ENCODE measurements at places on chromosomes 2 and 18.

GRCh38 chr2:10912076-10912731, 470 bp downstream of the KCNF1 start:
- DNase-seq = no peak

DNA sequence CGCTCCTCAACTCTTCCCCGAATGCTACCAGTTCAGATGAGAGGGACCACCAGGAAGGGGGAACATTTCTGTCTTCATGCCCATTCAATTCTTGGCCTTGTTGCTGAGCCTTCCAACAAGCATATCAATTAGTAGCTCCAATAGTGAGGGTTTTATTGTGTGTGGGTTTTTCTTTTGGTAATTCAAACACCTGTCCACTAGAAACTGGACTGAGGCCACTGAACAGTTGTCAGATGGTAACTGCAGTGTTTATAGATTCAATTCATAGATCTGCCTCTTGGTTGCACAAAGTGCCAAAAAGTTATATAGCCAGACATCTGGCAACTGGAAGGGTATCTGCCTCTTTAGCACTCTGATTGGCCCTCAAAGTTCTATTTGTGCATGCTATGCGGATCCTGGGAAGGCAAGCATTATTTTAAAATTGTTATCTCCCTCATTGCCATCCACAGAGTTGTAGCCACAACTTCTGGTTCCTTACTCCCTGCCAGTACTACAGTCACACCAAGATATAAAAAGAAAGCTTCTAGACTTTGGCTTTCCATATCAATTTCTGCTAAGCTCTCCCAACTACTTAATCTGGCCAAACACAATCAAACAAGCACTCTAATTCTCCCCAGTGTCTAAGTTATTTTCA, 83.3 kb upstream of the ZNF521 start:
- no peak for DNase-seq

- DNase-seq = no peak
Observed at GRCh38 chr2:26493566-26493965, 15.6 kb upstream of the OTOF start.

DNA sequence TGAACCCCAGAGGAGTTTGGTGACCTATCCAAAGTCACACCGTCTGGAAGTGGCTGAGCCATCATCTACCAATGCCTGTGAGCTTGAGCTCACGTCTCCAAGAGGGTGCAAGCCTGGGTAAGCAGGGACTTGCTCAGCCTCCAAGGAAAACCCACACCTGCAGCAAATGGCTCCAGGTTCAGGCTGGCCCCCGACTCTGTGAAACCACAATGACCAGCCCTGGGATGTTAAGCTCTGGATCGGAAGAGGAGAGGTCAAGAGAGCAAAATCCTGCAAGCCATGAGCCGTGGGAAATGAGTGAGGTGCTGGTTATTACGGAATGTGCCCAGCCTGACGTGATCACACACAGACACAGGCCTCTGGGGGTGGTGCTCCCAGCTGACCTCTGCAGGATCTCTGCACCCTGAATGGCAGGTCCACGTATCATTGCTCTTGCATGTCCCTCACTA, 94.1 kb upstream of the OTOS start:
- DNase-seq = peak; percentile 60

GRCh38 chr2:71511776-71512175, 58.4 kb downstream of the DYSF start:
- DNase-seq = no peak

DNA sequence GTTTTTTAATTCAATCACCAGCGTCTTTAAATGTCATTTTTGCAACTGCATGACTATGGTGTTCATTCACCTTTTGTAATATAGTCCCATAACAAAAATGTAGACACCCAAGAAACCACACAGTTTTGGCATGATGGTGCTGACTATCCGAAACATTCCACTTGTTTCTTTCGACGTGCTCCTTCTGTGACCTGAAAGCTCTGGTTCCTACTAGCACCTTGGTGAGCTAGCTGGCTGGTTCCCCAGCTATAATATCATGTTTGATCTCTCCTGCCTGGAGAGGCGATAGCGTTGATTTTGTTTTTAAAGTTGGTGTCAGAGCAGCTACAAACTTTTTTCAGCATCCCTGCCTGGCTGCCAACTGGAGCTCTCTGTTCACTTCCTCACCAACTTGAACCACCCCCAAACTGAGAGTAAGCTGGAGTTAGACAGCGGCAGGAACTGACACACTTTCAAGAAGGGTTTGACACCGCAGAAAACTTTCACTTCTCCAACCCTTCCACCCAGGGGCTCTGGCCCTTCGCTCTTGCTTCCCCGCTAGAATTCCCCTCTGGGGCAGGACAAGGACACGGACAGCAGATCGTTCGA, 1.1 kb downstream of the ATAD2B start:
- no peak for DNase-seq

DNA sequence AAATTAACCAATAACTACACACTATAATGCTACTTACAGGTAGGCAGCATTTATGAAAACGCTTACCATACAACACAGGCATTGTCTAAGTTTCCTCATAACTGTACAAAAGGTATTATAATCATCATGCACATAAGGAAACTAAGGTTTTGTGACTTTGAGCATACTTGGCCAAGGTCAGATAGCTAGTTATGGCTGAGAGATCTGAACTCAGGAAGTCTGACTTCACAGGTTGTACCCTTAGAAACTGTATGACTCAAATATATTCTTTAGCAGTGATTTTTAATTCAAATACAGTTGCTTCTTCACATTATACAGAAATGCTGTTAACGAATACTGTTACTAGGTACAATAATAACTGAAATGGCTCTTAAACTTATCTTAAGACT, 89.3 kb downstream of the TRIP12 start:
- no peak for DNase-seq

DNA sequence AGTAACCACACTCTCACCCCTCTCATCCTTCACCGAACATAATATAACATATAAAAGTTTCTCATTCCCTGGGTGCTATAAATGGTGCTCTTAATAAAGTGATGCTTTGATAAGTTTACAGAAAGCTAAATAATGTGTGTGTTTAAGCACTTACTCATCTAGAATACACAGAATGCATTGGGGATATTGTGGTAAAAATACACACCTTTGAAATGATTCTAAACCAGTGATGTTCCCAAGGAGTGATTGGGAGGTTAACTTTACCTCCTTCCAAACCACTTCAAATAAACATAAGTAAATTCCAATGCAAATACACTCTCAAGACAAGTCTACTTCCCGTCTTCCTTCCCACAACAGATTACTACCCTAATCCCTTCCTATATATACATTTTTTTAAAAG, 85.3 kb upstream of the TWSG1 start:
- no peak for DNase-seq

DNA sequence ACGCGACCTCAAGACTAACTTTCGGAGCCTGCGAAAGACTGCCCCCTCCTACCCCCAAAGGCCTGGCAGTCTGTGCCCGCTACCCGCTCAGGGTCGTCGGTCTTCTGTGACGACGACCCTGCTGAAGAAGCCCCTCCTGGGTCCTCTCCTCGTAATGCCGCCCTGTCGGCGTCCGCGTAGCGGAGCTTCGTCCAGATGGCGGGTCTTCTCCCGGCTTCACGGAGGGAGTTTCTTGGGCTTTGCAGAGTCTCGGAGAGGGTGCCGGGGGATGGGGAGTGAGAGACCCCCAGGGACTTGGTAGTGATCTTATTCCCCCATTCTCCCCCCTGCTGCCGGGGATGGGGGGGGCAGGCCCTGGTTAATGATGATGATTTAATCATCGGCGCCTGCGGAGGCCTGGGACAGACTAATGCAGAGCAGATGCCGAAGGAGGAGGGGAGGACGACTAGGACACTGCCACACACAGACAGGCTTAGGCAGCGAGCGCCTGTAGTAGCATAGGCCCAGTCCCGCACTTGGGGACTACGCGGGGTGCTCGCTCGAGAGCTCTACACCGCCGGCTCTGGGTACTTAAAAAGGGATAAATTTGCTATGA, 528 bp upstream of the PCGF1 start:
- no peak for DNase-seq

- no peak for DNase-seq
Observed at GRCh38 chr2:232088771-232089170, 127.3 kb downstream of the DIS3L2 start.

DNA sequence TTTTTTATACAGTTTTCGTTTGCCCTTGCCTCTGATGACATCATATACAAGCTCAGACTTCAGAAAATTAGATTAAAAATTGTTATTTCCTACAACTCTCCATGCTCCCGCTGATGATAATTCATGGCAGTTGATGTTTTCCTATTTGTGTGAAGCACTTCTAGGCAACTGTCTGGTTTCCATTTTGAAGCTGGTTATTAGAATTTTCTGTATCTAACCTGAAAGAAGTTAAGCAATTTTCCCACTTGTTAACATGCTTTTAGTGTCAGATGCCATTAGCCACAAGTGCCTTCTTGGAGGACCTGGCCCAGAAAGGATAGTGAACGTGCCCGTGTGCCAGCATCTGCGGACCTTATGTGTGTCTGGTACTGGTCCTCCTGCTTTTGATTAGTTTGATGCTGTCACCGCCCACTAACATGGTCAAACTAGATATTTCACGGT, 347.6 kb upstream of the RAB12 start:
- DNase-seq = no peak

DNA sequence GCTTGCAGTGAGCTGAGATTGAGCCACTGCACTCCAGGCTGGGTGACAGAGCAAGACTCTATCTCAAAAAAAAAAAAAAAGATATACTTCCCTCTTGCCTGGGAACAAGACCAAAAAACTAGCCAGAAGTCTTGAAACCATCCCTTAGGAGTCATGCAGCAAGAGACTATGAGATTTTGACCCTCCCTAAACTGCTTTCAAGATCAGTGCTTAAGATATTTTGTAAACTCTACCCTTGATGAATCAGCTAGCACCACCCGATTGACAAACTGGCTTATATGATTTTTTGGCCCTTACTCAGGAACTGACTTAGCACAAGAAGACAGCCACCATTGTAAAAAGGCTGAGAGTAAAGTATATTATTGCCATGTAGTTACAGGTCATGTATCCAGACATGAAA, 3.8 kb downstream of the SULT1C3 start:
- no peak for DNase-seq

DNA sequence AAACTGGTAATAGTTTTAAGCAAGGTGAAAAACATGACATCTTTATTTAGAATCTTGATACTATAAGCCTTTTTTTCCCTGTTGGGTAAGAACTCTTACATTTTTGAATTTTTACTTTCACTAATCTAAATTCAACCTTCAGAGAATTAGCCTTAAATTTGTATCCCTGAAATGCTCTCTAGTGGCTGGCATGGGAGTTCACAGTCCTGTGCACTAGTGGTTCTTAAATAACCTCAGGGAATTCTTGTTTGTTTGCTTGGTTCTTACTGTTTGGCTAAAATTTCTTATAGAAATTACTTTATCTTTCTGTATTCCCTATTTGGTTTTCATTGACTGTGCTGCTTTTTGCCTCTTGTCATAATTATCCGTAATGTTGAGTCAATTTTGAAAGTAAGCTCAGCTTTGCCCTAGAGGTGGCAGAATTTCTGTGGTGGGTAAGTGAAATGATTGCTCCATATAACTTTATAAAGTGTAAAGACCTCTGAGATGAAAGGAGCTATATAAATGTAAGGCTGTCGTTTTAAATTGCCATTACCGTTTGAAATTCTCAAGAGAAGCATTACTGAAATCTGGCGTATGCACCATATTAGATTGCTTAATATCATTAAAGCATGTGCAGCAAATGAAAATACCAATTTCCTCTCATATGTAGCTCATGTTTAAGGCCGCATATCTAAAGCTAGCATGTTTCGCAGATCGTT, 391.3 kb upstream of the FIGN start:
- no peak for DNase-seq

DNA sequence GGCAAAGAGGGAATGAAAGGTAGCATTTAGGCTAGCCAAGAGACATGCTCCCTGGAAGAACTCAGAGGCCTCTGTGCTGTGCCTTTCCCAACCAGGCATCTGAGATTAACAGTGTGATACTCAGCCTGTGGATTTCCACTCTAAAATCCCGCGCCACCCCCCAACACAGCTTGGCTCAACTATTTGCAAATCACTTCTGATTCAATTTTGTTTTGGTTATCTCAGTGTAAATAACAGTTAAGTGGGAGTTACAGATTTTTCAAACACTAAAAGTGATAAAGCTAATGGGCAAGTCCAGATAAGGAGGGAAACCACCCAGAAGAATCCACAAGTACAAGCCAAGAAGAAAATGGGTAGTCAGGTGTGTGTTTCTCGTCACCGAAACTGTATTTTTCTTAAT, 1.4 kb upstream of the NRP2 start:
- DNase-seq = no peak

GRCh38 chr2:12487253-12488004, 229.3 kb upstream of the TRIB2 start:
- DNase-seq = no peak

- DNase-seq = no peak
Observed at GRCh38 chr2:234971496-234971895, 19.7 kb downstream of the SH3BP4 start.

- no peak for DNase-seq
Observed at GRCh38 chr2:143513081-143513480, 383.9 kb downstream of the ARHGAP15 start.

DNA sequence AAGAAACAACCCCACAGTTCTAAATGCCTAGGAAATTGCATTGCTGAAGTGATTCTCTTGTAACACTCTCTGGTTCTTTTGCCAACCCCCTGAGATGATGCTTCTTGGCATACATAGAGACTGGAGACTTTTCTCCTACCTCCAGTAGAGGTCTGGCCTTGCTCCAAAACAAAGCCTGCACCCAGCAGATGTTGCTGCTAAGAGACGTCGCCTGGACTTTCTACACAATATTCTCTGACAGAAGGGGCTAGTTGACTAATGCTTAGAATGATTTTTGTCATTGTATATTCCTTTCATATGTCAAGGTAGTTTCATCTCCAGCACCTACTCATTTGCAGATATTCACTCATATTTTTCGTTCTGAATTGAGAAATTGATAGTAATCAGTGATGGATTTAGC, 24.6 kb downstream of the SOWAHC start:
- no peak for DNase-seq

- peak; percentile 66 for DNase-seq
Observed at GRCh38 chr18:13382366-13382953, 163.9 kb downstream of the LDLRAD4 start.

- no peak for DNase-seq
Observed at GRCh38 chr2:207288628-207289027, 122.9 kb upstream of the KLF7 start.

DNA sequence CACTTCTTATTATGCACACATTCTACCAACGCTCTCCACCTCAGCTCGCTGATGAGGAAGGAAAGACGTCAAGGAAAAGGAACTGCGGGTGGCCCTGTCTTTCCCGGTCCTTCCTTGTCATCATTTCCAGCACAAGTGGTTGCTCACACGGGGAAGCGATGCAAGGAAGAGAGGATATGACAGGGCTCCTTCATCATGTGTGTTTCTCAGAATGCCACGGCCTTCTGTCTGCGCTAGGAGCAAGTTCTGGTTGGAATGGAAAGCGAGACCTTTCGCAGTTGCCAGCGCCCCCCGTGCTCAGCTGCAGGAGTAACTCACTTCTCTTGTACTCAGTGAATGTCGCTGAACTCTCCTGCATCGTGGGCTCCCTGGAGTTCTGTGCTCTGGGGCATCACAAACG, 191.8 kb upstream of the GLI2 start:
- no peak for DNase-seq

DNA sequence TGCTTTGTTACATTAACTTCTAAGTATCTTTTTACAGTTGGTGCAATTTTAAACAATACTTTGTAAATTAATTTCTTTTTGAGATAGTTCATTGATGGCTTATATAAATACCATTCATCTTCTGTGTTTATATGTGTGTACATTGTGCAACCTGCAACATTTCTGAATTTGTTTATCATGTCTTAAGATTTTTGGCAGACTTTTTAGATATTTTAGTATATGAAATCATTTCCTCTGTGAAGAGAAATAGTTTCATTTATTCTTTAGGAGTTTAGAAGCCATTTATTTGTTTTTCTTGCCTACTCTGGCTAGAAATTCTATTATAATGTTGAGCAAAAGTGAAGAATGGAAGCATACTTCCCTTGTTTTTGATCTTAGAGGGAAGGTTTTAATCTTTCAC, 337.8 kb upstream of the DSEL start:
- no peak for DNase-seq

All from osteocyte (in vitro differentiated cells).